ENCODE measurements at places on chromosomes 5 and 9.
A peak's percentile ranks its signal among the peaks of the same experiment; 100 is the strongest.

DNA sequence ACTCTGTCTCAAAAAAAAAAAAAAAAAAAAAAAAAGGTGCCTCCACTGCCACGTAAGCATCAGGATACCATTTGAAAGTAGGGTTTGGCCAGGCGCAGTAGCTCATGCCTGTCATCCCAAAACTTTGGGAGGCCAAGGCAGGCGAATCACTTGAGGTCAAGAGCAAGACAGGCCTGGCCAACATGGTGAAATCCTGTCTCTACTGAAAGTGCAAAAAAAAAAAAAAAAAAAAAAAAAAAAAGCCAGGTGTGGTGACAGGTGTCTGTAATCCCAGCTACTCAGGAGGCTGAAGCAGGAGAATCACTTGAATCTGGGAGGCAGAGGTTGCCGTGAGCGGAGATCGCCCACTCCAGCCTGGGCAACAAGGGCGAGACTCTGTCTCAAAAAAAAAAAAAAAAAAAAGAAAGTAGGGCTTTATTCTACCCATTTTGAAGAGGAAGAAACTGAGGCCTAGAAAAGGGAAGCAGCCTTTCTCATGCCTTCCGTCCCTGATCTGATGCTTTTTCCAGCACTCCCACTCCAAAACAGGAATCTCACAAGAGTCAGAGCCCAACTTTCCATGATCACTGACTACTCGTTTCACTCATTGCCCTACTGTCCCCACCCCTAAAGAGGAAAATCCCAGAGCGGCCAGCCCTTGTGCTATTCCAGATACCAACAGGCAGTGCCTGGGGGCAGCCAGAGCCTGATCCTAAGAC lies 16.3 kb upstream of the CCIN start:
- DNase-seq, result no peak

- no peak for DNase-seq
Observed at GRCh38 chr5:68217047-68217355, 1.4 kb downstream of the PIK3R1 start.

GRCh38 chr5:124297826-124298225 lies 448.6 kb downstream of the ZNF608 start:
- DNase-seq, result no peak

DNA sequence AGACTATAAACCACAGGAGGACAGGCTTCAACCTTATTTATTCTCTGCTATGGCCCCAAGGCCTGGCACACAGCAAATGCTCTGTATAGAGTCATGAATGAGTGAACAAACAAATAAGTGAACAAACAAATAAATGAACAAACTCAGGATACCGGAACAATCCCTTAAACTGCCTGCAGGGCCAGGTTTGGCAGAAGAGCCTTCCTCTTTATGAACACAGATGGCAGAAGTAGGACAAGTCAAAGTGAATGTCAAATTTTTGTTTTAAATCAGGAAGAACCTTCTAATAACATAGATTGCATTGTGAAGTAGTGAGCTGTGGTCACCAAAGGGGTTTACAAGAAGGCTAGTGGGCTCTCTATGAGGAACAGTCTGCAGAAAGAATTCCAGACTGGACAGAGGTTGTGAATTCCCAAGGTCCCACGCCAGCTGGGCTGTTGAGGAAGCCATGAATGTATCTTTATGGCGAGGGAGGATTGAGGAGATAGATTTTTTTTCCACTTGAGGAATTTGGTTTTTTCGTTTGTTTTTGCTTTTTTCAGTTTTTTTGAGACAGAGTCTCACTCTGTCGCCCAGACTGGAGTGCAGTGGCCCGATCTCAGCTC lies 30.3 kb upstream of the STING1 start:
- no peak for DNase-seq

- no peak for DNase-seq
Observed at GRCh38 chr5:171634511-171634910, 151.1 kb upstream of the SMIM23 start.

DNA sequence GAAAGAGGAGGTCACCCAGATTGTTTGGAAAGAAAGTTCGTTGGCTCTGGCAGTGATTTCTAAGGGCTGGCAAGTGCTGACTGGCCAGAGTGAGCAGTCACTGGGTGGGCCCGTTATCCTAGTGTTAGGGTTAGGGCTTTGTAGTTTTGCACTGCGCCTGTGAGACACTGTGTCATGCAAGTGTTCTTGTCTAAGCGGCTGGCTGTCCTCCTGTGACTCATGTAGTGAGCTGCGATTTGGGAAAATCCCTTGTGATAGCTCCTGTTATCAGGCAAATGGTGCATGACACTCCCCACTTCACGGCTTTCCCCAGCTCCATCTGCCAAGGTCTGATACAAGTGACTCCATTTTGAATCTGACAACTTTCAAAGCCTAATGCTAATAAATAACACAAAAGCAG lies 526.0 kb upstream of the ADAMTS16 start:
- no peak for DNase-seq

DNA sequence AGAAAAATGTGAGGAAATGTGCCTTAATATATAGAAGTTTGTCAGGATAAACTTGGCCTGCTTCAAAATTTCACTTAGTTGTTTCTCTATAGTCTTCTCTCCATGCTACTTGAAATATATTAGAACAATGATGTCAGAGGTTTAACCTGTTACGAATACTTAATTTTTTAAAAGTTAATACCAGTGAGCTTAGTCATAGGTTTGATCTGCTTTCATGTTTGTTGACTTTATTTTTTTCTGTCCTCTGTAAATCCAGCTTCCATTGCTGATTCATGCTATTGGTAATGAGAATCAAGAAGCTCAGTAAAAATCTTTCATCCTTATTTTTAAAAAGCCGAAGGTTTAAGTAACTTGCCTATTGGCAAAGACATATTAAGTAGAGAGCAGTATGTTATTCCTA lies 27.9 kb downstream of the BDP1 start:
- no peak for DNase-seq

GRCh38 chr9:129422843-129423192 lies 198.1 kb downstream of the C9orf50 start:
- no peak for DNase-seq

GRCh38 chr5:25418319-25418859 lies 773.6 kb upstream of the CDH10 start:
- DNase-seq, result no peak

- no peak for DNase-seq
Observed at GRCh38 chr9:72065076-72065475, 4.7 kb upstream of the C9orf57 start.

DNA sequence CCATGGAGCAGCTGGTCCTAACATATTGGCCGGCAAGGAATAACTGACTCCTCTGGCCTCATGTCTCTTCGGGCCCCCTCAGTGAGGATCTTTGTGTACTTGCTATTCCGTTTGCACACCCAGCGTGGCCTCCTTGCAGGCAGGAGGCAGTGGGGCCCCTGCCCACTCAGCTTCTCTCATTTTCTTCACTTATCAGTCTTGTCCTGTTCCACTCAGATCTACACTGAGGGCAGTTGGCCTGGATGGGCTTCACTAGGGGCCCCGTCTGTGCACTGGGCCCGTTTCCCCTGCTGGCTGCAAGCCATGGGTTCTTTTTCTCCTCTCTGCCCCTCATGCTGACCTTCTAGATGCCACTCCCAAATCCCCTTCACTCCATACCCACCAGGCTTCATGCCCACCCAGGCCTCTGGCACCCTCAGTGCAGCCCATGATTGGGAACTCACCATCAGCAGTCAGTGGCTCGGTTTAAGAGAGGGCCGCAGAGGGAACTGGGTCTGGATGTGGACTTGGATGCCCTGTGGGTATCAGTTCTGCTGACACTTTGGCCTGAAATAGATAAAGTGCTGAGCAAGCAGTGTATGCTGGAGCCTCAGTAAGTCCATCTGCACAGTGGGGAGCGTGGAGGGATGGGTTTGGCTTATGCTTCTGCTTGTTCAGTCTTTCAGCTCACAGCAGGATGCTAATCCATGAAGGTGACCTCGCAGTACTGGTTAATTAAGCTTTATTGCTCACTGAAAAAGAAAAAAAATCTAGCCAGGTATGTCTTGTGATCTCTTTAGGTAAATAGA lies 57.9 kb downstream of the ERBIN start:
- DNase-seq, result no peak

DNA sequence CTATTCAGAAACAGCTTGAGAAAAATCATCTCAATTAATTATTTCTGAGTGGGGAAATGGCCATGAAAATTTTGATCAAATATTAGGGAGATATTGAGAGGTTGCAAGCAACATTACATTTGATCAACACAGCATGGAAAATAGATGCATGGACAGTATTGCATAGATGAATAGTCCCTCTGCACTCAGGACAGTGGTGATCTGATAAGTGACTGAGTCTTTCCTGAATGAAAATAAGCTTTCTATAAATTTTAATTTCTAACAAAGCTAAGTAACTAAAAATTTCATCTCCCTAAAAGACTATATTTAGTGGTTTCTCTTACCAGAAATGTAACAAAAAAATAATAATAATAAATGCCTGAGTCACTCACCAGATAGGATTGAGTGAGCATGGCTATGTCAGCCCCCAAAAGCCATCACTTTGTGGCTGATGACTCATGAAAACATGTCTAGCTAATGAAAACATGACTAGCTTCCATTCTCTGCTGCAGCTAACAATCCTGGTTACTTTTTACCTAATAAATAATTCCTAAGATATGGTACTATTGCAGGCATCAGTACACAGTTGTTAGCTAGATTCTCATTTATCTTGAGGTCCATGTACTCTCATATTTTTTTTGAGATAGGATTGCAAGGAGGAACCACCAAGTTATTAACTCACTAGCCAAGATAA lies 1294.8 kb upstream of the ACO1 start:
- no peak for DNase-seq

DNA sequence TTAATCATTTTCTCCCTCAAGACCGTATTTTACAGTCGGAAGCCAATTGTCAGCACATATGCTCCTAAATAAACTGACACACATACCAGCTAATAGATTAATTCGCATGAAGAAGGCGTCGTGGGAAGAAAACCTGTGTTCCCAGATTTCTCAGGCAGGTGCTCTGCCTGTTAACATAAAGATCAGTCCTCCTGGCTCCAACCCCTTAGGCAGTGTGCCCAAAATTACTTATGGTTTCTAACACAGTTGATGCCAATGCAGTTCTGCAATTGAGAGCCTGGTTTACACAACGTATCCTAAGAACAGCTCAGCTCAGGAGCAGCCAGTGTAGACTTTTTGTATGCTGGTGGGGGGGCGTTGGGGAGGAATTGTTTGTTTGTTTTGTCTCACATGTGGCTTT lies 208.3 kb downstream of the ENC1 start:
- no peak for DNase-seq

- no peak for DNase-seq
Observed at GRCh38 chr9:134839455-134840125, 41.0 kb upstream of the FCN2 start.

DNA sequence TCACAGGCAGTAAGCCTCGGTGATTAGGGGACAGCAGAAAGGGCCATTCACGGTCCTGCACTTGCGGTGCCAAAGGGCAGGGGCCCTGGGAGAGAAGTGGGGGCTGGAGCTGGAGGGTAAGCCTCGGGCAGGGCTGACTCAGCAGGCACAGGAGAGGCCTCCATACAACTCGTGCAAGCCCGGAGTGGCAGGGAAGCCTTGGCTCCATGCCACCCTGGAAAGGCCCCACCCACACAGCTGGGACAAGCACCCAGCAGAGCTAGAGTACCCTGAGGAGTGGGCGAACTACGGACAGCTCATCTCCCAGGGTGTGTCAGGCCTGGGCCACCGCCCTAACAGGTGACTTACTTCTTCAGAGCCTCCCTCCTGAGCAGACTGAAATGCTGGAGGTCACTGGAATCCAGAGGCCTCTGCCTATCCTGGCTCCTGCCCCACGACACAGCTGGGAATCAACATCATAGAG lies 5.6 kb upstream of the CAMK2A start:
- peak; percentile 59 for DNase-seq

GRCh38 chr5:67204821-67205220 lies 8.2 kb upstream of the CD180 start:
- DNase-seq, result no peak

DNA sequence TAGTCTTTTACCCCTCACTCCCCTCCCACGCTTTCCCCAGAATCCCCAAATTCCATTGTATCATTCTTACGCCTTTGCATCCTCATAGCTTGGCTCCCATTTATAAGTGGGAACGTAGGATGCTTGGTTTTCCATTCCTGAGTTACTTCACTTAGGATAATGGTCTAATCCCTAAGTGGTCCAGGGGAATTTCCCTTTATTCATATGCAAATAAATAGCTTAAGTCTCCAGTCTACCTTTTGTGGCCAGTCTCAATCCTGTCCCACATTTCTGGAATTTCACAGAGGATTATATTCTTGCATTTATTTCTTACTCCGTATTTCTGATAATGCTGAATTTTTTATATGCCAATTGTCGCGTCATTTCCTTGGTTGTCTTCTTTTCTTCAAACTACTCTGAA lies 245.6 kb upstream of the DAB2 start:
- DNase-seq, result no peak

- no peak for DNase-seq
Observed at GRCh38 chr5:145830594-145830993, 4.5 kb downstream of the PRELID2 start.

GRCh38 chr9:20023961-20024571 lies 235.2 kb upstream of the SLC24A2 start:
- no peak for DNase-seq

GRCh38 chr9:134358026-134358661 lies 31.9 kb downstream of the RXRA start:
- no peak for DNase-seq

DNA sequence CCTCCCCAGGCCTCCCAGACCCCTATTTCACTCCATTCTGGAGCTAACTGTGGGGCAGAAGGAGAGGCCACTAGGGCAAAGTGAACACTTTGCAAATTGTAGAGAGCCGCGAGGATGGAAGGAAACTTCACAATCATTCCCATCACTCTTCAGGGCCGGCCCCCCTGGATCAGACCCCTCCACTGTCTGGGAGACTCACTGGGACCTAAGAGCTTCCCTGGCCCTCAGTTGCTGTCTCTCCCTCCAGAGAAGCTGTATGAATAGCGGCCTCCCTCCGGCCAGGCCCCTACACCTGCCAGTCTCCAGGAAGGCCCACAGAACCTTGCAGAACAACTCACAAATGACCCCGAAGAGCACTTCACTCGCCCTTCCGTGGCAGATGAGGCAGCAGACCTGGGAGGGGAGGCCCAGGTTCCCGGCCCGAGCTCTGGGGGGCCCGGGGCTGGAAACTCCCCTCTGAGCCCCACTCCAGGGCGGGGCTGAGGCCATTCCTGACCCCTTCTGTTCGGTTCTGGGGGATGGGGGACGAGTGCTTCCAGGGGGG lies 141.9 kb upstream of the IER5L start:
- DNase-seq, result no peak

DNA sequence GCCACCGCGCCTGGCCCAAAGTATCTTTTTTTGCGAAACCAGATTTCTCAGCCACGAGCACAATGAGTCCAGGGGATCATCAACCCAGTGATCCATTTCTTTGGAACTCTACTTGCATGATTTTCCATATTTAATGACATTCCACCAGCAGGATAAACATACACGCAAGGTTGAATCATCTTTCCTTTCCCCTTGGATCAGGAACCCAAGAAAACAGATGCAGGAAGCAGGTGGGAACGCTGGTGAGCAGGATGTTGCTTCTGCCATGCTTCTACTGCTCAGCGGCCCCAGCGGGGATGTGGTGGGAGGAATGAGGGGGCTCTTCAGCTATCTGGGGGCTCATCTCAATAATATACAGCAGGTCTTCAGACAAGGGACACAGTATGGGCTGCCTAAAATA lies 118.2 kb downstream of the SEC61B start:
- no peak for DNase-seq

- DNase-seq, result no peak
Observed at GRCh38 chr9:98568234-98568908, 140.4 kb downstream of the GABBR2 start.

- DNase-seq, result no peak
Observed at GRCh38 chr9:134224127-134224526, 59.8 kb upstream of the RNU6ATAC start.
